Mucosa of descending colon (tissue), 3 donors: ENCODE measurements at places on chromosomes 4 and X. TPM values are rescaled to one million over a fixed set of nuclear protein-coding genes. Genes with fewer than 3 reads are reported as not detected.

GRCh38 chrX:125003746-125004446 is 315.8 kb upstream of the TEX13C start:
- DNase-seq, result no peak

DNA sequence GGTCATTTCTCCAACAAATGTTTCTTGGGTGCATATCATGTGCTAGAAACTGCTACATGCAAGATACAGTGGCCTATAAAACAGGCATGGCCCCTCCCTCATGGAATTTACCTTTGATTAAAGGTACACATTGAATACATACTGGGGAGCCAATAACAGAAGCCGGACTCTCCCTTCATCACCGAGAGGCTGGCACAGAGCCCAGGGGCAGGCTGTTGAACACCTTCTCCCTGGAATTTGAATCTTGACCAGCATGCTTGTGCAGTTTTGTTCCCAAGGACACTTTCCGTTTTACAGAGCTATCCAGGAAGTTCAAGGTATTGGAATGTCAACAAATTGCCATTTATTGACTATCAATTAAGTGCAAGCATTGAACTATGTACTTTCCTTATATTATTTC is 33.2 kb downstream of the PPARGC1A start:
- DNase-seq, result peak; percentile 90

- DNase-seq, result no peak
Measured at GRCh38 chr4:110865611-110866259, 242.9 kb upstream of the PITX2 start.

Gene USP26
- not detected for total RNA-seq

GRCh38 chr4:10102474-10103332 is 13.9 kb downstream of the WDR1 start:
- DNase-seq, result no peak

GRCh38 chrX:45424326-45424725 is 223.7 kb upstream of the DIPK2B start:
- DNase-seq, result no peak

GRCh38 chrX:124592744-124593143 is 246.4 kb downstream of the SH2D1A start:
- DNase-seq, result no peak

GRCh38 chr4:76896048-76896447 is 1.9 kb downstream of the SOWAHB start:
- DNase-seq, result no peak

DNA sequence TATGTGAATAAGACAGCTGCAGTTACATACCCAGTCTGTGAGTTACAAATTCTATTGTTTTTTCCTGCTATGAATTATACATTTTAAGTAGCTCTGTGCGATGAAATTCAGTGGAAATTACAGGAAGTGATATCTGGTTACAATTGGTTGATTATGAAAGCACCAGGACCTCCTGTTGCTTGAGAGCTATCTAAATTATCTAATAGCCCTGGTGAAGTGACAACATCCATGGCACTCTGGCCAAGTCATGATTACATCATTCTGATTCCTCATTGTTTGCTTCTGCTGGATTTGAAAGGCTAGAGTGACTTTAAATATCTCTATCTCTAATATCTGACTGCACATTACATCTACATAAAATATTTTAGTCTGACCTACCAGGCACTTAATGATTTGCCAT is 515.0 kb downstream of the CFAP47 start:
- DNase-seq, result no peak

- no peak for DNase-seq
Measured at GRCh38 chrX:72247206-72247942, 8.5 kb upstream of the ERCC6L start.

- no peak for DNase-seq
Measured at GRCh38 chr4:83323136-83323535, 11.5 kb downstream of the HPSE start.

DNA sequence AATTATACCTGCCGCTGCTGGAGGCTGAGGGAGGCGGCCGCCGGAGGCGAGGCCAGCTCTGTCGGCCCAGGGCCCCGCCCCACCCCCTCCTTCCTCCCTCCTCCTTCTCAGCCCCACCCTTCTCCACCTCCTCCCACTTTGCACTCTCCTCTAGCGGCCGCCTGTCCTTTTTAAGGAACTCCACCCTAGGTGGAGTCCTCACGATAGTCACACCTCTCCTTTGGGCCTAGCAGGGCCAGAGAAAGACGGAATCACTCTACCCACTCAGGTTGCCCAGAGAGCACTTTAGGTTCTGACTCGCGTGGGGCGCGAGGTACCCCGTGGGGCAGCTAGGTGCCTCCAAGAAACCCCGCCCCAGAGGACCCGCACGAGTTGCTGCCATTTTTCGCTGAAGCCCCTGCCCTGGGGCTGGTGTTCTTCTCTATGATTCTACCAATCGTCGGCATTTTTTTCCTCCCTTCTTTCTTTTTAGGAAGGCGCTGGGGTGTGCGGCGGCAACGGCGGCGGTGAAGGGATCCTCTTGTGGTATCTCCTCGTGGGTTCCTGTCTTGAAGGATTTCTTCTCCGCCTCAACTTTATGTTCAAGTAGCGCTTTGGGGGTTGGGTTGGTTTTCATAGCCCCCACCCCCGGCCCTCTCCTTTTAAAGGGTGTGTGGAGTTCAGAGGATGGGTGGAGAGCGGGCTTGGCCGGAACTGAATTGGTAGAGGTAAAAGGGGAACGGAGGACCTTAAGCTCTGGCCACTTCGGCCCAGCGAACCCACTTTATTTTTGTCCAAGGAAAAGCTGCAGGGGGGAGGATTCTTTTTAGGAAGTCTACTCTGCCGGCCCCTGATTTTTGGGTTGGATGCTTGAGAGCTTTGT is at the start of gene KLF8:
TSS of gene KLF8 (plus strand) at position 136 of the 862 bp plus-strand sequence. CDS start 979 bp downstream, outside the sequence.
- DNase-seq, result peak; percentile 77

GRCh38 chrX:118976599-118977340 is 2.4 kb downstream of the LONRF3 start:
- peak; percentile 85 for DNase-seq

DNA sequence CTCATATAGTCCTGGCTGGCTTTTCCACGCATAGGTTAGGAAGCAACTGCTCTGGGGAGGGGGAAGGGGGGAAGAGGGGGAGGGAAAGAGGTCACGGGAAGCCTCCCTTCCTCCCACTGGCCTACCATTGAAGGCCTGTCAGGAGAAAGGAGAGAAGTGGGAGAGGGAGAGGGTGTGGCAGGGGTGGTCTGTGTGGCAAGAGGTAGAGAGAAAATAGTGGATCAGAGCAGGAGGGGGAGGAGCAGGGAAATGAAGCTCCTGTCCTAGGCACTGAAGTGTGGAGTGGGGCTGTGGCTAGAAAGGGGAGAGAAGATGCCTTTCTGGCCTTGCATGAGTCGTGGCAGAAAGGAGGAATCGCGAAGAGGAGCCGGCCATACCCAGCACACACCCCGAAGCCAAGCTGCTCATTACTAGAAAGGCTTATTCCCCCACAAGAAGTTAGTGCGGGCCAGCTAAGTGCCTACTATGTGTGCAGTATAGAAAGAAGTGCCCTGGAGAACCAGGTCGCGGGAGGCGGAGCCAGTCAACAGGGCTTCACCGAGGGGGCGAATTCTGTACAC is 1.1 kb upstream of the TMEM164 start:
- DNase-seq, result no peak

- DNase-seq, result no peak
Measured at GRCh38 chr4:97152149-97152548, 991.1 kb downstream of the STPG2 start.

GRCh38 chr4:127629371-127629770 is 3.4 kb upstream of the INTU start:
- DNase-seq, result no peak

Gene MTTP
- total RNA-seq, result 1.5 TPM

Gene CENPVL3
- not detected for total RNA-seq

Gene CA5B
- 6.8 TPM for total RNA-seq

Gene PAPSS1
- 26.8 TPM for total RNA-seq

Gene PLAC8
- 539 TPM for total RNA-seq

GRCh38 chrX:10769195-10769594 is 148.8 kb upstream of the MID1 start:
- DNase-seq, result no peak

Gene CSAG2
- total RNA-seq, result not detected

DNA sequence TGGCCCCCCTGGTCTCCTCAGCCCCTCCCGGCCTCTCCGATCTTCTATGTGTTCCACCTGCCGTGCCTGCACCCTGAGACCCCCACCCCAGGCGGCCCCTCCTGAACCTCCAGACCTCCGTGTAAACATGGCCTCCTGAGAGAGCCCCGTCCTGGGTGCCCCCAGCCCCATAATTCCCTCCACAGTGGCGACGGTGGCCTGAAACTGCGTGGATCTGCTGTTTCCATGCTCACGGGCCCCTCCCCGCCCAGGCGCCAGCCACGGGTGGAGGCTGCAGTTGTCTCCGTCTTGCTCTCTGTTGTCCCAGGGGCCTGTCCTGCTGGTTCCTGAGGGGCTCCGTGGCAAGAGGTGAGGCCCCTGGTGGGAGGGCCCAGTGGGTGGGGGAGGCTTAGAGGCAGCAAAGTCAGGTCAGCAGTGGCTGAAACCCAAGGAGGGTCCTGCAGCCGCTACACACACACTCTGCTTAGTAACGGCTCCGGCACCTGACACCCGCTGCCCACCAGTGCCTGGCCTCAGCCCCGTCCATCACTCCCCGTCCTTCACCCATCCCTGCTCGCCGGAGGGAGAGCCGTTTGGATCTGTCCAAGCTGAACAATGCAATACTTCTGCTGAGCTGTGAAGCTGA is 75.8 kb downstream of the FAM53A start:
- DNase-seq, result no peak

Gene SSX2
- not detected for total RNA-seq

Gene SYP
- total RNA-seq, result 4.9 TPM
